Kidney glomerular epithelial cell (primary cell): ENCODE measurements at places on chromosomes 2 and 18.

GRCh38 chr2:55966401-55967118 is 43.0 kb upstream of the EFEMP1 start:
- no peak for DNase-seq

DNA sequence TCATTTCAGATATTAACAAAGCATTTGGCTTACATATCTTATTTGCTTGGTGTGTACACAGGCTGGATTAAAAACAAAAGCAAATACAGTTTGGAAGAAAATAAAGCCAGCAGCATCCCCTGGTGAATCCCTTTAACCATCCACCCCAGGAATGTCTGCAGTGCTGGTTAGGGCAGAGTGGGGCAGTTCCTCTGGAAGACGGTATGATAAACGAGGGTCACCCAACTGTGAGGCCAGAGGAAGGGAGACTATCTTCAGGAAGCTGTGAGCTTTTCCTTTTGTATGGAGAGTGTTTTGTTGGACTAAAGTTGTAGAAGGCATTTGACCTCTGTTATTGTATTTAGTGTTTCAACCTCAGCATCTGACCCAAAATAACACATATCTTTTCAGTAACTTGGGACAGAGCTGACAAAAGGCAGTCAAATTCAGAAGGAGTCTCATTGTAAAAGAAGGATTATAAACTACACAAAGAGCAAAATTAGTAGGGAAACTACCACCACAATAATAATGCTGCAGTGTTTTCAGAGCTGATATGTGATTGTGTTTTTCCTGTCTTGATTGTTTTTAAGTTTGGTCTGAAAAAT is 159.1 kb downstream of the FMNL2 start:
- no peak for DNase-seq

GRCh38 chr2:221197225-221197856 is 374.8 kb downstream of the EPHA4 start:
- no peak for DNase-seq

DNA sequence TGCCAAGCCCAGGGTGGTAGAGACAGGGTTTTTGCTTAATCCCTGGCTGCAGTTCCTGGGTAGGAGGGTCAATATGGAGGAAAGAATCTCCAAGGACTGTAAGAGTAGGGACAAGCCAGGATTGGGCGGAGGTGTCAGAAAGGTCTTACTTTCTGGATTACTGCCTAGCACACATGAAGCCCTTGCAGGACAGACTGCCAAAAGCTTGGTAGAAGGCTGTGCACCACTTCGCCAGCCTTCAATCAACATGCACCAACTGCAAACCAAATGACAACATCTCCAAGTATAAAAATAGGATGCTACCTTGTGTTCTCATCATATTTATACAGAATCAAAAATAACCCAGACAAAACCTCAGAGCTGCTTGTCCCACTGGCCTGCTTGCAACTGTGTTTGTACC is 3.7 kb downstream of the ZNF142 start:
- DNase-seq = no peak

- DNase-seq = no peak
Observed at GRCh38 chr2:204127238-204127637, 190.7 kb downstream of the ICOS start.

DNA sequence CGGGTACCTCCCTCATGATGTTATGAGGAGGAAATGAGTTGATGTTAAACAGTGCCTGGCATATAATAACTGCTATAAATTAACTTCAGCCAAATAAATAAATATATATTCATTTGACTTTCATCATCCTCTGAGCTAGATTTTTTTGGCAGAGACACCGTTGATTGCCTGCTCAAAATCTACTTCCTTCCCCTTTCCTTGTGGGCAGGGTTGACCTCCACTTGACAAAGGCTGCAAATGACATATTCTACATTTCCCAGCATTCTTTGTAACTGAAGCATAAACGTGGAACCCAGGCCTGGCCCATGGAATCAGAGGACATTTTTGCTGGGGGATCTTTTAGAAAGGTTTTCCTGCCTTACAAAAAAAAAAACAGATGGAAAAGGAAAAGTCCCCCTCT is 177.8 kb downstream of the TXNL1 start:
- DNase-seq = no peak

DNA sequence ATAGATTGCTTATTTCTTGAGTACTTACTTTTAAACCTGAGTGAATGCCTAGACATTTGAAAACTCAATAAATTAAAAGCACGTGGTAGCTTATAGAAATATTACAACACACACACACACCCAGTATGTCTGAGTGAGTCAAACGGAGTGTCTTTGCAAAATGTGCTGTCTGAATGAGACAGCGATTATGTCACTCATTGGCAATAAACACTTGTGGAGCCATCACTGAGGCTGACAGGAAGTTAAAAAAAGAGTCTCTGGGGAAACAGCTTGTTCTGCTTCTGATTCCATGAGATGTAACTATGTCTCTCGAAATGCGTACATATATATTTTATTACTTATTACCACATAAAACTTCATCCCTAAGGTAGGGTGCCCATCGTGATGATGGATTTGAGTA is 22.3 kb upstream of the VPS4B start:
- no peak for DNase-seq

GRCh38 chr2:190184460-190184859 is 121.9 kb upstream of the MSTN start:
- no peak for DNase-seq

- no peak for DNase-seq
Observed at GRCh38 chr2:11787991-11788390, 41.6 kb downstream of the LPIN1 start.

- peak; percentile 55 for DNase-seq
Observed at GRCh38 chr2:217890445-217890844, 112.3 kb downstream of the TNS1 start.

- DNase-seq = no peak
Observed at GRCh38 chr18:8468921-8469335, 140.3 kb upstream of the RAB12 start.

DNA sequence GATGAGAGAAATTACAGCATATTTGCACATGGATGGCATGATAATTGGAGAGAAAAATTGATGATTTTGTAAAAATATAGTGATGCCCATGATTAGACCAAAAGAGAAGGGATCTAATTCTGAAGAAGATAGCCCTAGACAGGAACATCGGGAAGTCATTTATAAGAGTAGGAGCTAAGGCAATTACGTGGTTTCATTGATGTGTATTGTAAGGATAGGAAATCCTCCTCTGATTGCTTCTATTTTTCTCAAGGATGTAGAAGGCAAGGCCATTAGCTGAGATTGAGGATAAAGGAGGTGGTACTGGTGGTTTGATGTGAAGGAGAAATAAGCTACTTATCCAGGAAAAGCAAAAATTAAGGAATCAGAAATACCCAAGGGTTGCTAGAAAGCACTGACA is 176.5 kb upstream of the SOX11 start:
- no peak for DNase-seq
